Suppressor macrophage treated with lipopolysaccharide for 4 hours (primary cell): ENCODE measurements at places on chromosomes 2 and 18.

GRCh38 chr2:106165561-106165960, 28.5 kb downstream of the UXS1 start:
- DNase-seq, result no peak

GRCh38 chr2:23566241-23567142, 181.5 kb downstream of the KLHL29 start:
- no peak for DNase-seq

DNA sequence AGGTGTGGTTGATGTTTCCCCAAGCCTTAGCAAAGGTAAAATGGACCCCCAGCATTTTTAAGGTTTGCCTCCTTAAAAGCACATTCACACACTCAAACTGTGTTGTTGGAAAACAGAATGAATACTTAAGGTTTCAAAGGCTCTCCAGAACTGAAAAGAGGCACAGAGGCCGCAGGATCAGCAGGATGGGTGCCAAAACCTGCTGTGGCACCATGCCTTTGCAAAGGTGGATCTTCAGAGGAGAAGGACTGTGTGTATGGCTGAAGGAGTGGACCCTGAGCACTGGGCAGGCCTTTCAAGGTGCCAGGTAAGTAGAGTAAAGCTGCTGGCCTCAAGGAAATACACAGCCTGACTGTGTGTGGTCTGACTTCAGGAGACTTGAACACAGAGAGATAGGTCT, 127.3 kb downstream of the XRCC5 start:
- no peak for DNase-seq

DNA sequence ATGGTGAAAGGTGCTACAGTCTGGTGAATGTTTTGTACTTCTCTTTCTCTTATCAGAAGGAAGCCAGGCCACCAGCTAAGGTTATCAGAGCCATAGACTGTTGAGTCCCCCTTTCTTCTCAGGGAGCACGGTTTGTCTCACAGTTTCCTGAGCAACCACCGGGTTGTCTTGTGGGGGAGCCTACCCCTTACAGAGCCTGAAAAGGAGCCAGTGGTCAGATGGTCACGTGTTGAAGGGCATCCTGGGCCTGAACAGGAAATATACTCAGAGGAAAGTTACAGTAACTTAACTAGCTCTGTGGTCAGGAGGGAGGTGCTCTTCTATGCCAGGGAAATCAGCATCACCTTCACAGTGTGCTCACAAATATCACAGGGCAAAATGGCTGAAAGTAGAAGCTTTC, 11.6 kb downstream of the CD28 start:
- no peak for DNase-seq

DNA sequence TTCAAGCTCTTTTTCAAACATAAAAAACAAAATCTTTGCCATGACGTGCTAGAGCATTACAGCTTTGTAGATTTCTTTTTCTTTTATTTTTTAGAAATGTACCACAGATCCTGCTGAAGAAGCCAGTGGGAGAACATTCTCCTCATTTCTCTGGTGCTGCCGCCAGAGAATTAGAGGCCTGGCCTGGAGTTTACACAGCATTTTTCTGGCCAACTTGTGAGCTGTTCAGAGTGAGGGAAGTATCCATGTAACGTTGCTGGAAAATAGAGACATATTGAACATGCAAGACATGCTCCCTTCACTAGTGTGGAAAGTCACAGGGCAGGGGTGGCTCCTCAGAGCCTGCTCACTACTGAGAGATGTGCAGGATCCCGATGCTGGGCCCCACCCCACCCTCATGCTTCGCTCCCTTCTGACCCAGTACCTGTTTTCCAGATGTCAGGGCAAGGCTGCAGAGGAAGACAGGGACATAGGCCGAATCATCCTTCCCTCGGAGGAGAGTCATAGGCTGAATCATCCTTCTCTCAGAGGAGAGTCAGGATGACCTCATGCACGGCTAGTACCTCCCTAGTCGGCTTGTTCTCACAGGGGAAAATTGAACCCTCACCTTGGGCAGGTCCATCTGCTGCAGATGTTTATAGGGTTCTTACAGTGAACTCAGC, 298.5 kb downstream of the INSIG2 start:
- DNase-seq, result no peak

GRCh38 chr18:8602040-8602439, 7.2 kb upstream of the RAB12 start:
- no peak for DNase-seq

GRCh38 chr18:36708366-36708765, 120.4 kb downstream of the TPGS2 start:
- no peak for DNase-seq

- no peak for DNase-seq
Observed at GRCh38 chr2:68877079-68877772, 6.0 kb upstream of the BMP10 start.

- DNase-seq, result no peak
Observed at GRCh38 chr2:106012591-106013347, 181.3 kb downstream of the UXS1 start.

GRCh38 chr2:161484061-161484460, 68.0 kb downstream of the TBR1 start:
- no peak for DNase-seq

- peak; percentile 77 for DNase-seq
Observed at GRCh38 chr2:74334931-74335333, 8.3 kb downstream of the SLC4A5 start.

- no peak for DNase-seq
Observed at GRCh38 chr2:145806546-145806945, 1286.6 kb upstream of the ZEB2 start.

- peak; percentile 12 for DNase-seq
Observed at GRCh38 chr2:23489471-23490322, 104.7 kb downstream of the KLHL29 start.

DNA sequence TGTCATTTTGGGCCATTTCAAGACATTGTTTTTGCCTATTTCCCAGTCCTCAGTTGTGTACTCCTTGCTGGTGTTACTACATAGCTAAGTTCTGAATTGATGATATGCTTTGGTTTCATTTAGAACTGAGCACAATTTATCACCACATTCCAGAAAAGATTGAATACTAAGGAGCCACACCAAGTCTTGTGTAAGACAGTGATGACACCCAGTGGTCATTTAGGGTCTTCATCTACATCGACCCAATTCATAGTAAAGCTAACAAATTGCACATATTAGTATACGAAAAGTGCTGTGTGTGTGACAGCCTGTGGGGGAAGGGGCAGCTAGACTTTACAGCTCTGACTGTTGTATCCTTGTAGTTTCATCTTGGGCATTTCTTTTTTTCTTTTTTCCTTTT, 10.9 kb upstream of the DLX2 start:
- DNase-seq, result no peak

GRCh38 chr18:54192900-54193299, 31.6 kb downstream of the MBD2 start:
- DNase-seq, result no peak

- DNase-seq, result no peak
Observed at GRCh38 chr2:139652385-139652784, 872.2 kb upstream of the NXPH2 start.

DNA sequence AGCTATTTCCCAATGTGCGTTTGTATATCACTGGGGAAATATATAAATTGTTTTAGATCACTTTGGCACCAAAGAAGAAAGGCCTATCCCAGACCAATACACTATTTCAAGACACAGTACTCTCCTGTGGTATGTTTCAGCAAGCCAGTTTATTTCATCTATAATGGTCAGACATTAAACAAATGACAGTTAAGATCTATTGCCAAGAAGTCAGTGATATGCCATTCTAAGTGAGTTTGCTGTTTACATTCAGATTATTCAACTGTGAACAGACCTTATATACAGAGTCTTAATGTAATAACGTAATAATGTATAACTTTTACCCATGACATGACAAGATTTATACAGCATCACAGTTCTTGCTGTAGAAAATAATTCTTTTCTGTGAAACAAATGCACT, 352.7 kb downstream of the CDH7 start:
- DNase-seq, result no peak

DNA sequence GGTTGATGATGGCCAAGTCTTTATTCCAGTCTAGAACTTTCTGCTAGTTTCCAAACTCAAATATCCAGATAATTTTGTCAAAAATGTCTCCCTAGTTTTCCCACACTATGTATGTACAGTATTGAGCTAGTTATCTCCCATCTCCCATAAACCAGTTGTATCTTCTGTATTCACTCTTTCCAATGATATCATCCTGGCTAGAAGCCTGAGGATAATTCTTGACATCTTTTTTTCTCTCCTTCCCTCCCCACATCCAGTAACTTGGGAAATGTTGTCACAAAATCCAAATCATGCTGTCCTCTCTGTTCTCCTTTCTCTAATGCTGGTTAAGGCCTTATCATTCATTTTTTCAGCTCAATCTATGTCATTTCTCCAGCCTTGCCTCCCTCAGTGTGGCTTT, 553.8 kb upstream of the FANCL start:
- no peak for DNase-seq

- DNase-seq, result no peak
Observed at GRCh38 chr2:70202236-70202806, 11.5 kb upstream of the C2orf42 start.

DNA sequence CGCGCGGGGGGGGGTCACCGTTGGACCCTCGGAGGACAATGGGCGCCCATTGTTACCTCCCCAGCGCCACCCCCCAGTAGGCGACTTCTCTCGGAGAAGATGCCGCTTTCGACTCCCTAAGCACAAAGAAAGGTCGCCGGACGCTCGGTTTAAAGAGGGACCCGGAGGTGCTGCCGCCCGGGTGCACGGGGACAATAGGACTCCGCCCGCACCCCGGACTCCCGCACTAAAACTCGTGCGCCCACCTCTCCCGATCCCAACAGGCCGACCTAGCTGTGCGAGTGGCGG, 318 bp upstream of the CDC42EP3 start:
- no peak for DNase-seq

GRCh38 chr2:237604960-237605359, 14.4 kb upstream of the RAB17 start:
- no peak for DNase-seq

GRCh38 chr18:616380-616995, 19.7 kb downstream of the CLUL1 start:
- peak; percentile 61 for DNase-seq

DNA sequence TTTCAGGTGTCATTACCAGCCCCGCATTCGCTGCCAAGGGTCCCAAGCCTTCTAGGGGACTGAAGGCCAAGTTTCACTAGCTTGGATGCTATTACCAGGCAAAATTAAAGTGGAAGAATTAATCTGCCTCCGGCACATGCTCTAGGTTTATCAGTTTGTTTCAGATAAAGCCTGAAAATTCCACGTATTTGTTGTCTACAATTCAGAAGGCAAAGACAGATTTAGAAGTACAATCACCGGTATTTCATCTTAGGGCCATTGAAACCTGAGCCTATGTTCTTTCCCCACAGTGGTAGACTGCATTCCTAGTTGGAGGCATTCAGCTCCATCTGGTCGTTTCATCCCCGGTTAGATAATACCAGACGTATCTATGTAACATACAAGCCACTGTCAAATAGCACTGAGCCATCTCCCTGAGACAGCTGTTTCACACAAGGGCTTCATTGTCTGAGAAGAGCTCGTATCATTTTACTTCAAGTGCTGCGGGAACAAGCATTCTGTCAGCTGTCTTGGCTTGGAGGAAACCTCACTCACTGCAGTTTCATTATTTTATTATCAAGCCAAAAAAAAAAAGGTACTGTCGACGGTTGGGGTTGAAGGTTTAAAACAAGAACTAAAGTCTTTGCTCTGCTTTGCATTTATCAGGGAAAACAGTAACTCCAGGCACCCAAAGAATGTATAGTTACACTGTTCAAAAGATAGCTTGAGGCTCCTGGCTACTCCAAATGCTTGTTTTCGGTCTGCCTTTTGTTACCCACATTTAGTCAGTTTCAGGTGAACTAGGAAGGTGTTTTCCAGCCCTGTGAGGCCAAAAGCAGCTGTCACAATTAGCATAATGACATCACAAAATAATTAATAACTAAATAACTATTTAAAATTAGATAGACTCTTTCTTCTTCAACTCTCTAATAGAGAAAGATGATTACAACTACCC, 76.7 kb downstream of the TGIF1 start:
- DNase-seq, result no peak

GRCh38 chr18:10354241-10354811, 100.1 kb upstream of the APCDD1 start:
- DNase-seq, result peak; percentile 29

GRCh38 chr2:85584857-85585780, 888 bp downstream of the VAMP5 start:
- DNase-seq, result peak; percentile 51

DNA sequence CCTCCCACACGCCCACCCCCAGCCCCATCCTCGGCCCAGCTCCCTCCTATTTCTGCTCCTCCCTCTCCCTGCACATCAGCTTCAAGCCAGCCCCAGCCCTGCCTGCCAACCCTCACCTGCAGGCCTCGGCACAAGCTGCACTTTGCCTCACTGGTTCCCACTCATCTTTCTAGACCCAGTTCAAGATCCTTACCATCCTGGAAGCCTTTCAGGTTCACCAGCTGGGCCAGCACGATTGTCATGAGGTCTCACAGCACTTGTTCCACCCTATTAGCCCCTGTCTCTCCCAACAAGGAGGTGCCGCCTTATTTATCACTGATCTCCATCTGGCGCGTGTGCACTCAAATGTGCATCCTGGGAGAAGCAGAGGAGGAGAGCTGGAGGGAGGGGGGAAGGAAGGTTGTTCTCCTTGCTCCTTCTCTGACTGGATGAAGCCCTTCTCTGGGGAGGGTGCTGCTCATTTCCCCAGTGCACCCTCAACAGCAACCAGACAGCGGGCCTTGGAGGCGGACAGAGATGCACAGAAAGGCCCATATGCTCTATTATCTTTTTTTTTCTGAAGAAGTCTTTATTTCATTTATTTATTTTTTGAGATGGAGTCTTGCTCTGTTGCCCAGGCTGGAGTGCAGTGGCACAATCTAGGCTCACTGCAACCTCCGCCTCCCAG, 15.5 kb upstream of the BIN1 start:
- DNase-seq, result no peak

DNA sequence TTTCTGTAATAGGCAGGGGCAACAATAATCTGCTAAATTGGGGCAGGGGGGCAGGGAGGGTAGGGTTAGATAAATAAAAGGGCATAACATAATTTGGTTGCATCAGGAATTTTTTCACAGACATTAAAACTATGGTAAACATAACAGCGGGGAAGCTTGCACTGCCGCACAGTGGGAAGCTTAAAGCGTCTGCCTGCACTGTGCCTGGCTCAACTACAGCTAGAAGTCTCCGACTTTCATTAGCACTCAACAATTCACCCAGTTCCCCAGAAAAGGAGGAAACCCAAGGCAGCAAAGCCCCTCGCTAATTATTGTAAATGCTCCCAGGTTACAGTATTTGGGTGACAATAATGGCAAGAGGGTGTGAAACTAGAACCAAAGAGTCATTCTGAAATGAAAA, 562.9 kb downstream of the ARHGAP15 start:
- DNase-seq, result no peak

GRCh38 chr2:147641651-147642050, 203.2 kb upstream of the ACVR2A start:
- peak; percentile 66 for DNase-seq

DNA sequence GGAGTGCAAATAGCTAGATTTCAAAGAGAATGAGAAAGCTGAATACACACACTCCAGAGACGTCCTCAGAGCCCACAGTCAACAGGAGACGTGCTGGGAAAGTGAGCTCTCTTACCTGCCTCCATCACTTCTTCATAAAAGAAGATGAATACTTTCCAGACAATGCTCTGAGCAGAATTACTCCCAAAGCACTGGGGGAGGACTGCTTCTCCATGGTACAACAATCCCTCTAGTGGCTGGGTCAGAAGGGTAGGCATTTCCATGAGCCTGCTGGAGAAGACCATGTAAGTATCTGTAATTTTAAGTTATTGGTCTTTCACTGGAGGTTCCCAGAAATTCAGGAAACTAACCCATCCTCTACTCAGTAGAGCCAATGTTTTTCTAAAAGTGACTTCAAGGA, 190.3 kb downstream of the RBM43 start:
- DNase-seq, result no peak

- no peak for DNase-seq
Observed at GRCh38 chr2:127906206-127906926, 20.6 kb upstream of the AMMECR1L start.

GRCh38 chr2:120990451-120990871, 254.8 kb downstream of the GLI2 start:
- DNase-seq, result no peak
